ENCODE measurements at places on chromosomes 1 and 21.

GRCh38 chr1:240739754-240740153, 127.8 kb upstream of the GREM2 start:
- DNase-seq, result peak; percentile 16

GRCh38 chr1:63612564-63612963, 19.4 kb downstream of the PGM1 start:
- no peak for DNase-seq

GRCh38 chr1:25863486-25864262, 4.4 kb upstream of the AUNIP start:
- DNase-seq, result no peak

- peak; percentile 93 for DNase-seq
Observed at GRCh38 chr1:239814306-239814881, 277.3 kb upstream of the FMN2 start.

- no peak for DNase-seq
Observed at GRCh38 chr1:119485201-119485600, 21.8 kb upstream of the HSD3B1 start.

DNA sequence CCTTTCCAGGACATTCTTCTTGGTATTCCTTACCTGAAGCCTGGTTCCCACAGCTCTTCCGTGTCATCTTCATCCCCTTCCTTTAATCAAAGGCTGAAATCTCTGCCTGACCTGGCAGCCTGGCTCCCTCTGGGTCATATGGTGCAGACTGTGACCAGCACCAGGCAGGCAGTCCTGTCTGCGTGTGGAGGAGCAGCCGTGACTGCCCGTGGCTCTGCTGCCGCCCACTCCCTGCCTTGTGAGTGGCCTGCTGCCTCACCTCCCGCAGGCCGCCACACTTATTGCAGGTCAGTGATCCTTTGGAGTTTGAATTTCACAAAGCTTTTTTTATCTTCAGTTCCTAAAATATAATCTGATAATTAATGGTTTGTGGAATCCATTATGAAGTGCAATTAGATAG, 36.2 kb upstream of the EPHA8 start:
- DNase-seq, result peak; percentile 8

- no peak for DNase-seq
Observed at GRCh38 chr1:55252942-55253589, 37.9 kb upstream of the USP24 start.

GRCh38 chr1:218640173-218640572, 295.0 kb downstream of the TGFB2 start:
- DNase-seq, result no peak

DNA sequence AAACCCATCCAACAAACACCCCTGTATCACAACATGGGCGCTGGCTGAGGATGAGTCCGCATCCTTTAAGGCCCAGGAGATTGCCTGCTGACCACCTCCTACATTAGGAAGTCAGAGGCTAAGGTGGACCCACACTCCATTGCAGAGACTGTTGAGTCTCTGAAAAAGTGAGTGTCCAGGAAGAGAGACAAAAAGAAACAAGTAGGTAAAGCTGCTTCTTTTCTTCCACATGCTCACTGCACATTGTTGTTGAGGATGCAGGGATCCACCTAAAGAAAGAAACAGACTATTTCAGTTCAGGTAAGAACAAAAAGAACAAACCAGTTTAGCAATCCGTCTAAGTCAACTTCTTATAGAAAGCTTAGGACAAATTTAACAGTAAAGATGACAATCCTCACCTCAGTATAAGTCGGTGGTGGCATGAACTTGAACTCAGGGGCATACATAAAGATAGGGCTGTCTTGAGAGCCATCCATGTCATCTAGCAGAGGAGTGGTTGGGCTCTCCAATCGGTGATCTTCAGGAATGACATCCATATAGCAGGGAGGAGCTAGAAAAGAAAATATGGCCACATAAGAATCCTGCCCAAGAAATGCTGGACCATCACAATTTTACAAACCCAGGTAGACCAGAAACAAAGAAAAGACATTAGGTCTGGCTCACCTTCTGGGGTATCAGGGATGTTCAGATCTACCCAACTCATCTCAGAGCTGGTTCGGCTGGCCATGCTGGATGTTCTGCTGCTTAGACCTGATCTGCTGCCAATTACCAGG, 2.6 kb downstream of the TXNIP start:
- no peak for DNase-seq

- DNase-seq, result peak; percentile 26
Observed at GRCh38 chr1:86155051-86155806, 1.3 kb downstream of the COL24A1 start.

DNA sequence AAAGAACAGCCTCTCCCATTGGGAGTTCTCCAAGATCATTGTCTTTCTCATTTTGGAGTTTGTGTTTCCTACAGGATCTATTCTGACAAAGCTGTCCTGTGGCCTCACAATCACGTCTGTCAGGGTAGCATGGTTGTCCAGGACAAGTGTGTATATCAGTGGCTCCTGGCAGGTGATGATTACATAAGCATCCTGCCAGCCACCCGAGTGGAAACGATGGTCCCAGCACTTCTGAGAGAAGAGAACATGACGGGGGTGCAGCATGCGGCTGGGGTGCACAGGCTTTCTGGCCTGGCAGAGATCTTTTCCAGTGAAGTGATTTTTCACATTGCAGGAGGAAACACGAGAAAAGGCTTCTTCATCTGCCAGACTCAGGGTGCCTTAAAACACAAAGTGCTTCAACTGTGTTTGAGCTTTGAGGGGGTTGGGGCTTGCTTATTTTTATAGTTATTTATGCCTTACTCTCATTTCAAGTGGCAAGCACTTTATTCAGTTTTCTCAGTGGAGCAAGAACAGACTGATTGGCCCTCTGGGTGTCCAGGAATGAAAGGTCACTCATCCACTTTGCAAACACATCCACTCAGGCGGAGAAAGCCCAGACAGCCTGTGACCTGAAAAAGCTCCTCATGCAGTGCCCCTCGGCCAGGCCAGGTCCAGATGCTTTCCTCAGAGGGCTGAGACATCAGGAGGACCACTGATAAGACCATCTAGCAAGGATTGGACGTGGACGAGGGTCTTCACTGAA, 186.0 kb downstream of the DUSP10 start:
- DNase-seq, result no peak

GRCh38 chr1:162456323-162456722, 41.3 kb upstream of the UHMK1 start:
- DNase-seq, result no peak

GRCh38 chr1:199725002-199725565, 302.4 kb upstream of the NR5A2 start:
- DNase-seq, result no peak

- no peak for DNase-seq
Observed at GRCh38 chr1:204649721-204650521, 35.6 kb downstream of the LRRN2 start.

DNA sequence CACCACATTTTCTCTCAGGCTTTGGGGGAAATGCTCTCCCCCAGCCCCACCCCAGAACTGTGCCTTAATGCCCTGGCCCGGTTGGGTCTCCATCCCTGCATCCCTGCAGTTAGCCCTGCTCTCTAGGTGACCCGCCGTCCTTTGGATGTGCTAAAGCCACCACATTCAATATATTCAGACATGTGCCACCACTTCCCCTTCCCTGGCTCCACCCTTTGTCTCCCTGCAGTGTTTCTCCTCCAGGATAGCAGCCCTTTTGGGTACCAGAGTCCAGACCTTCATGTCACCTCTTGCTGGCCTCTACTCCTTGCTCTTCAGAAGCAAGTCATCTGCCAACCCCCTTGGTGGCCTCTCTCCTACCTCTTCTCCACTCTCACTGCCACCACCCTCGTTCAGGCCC, 41.8 kb downstream of the RUNX1 start:
- no peak for DNase-seq

GRCh38 chr1:63274979-63275378, 47.4 kb upstream of the FOXD3 start:
- no peak for DNase-seq

GRCh38 chr1:156152628-156153027, 757 bp upstream of the SEMA4A start:
- no peak for DNase-seq

DNA sequence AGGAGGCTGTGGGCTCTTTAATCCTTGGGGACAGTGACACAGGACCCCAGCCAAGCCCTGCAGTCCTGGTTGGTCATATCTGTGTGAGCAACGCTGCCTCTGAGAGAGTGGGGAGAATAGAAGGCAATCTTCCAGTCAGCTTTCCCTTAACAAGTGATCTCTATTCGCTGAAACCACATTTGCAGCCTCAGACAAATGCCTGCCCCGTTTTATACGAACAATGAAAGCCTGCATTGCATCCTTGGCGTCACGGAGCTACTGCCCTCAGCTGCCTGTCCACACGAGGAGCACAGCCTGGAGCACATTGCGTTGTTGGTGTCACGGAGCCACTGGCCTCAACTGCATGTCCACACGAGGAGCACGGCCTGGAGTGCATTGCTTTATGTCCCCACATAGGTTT, 150.2 kb upstream of the ARHGEF16 start:
- no peak for DNase-seq

- DNase-seq, result no peak
Observed at GRCh38 chr21:45889961-45890360, 91.6 kb upstream of the COL6A1 start.

GRCh38 chr1:186518395-186518794, 57.5 kb upstream of the PDC start:
- no peak for DNase-seq

GRCh38 chr1:87367549-87367948, 38.9 kb downstream of the LMO4 start:
- no peak for DNase-seq

DNA sequence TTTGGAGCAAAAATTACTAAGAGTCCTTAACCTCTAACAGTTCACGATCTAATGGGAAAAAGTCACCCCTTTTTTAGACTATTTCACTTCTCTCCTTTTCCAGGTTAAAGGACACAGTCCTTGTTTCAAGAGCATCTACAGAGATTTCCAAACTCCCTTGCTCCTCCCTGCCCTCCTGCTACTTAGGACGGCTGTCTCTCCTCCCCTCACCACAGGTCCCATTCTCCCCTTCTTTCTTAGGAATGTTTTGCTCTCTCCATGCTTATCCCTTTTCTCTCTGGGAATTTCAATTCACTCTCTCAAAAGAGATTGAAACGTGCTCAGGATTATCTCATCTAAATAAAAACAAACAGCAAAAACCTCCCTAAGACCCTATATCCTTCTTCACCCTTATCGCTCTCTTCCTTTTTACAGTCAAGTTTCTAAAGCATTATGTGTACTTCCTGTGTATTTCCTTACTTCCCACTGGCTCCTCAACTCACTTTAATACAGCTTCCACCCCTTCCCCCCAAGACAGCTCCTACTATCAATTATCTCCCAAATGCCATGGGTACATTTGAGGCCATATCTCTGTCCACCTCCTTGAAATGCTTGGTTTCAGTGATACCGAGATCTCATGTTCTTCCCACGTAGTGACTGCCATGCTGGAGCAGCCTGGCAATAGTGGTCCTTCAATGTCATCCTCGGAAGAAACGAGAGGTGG, 43.2 kb upstream of the ZNF281 start:
- DNase-seq, result no peak

DNA sequence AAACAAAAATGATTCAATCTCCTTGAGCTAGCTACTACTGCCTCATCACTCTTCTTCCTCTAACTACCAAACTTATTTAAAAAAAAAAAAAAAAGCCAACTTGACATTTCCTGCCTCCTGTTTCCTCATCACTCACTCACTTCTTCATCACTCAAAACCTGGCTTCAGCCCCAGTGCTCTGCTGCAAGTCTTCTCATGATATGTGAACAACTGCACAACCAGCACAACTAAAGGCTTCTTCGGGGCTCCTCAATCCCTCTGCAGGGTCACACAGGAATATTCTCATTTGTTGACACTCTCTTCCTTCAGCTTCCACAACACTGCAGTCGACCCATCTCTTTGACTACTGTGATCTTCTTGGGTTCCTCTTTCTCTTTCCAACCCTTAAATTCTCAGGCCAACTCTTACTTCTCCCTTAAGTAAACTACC, 7.6 kb downstream of the MTF1 start:
- DNase-seq, result no peak

DNA sequence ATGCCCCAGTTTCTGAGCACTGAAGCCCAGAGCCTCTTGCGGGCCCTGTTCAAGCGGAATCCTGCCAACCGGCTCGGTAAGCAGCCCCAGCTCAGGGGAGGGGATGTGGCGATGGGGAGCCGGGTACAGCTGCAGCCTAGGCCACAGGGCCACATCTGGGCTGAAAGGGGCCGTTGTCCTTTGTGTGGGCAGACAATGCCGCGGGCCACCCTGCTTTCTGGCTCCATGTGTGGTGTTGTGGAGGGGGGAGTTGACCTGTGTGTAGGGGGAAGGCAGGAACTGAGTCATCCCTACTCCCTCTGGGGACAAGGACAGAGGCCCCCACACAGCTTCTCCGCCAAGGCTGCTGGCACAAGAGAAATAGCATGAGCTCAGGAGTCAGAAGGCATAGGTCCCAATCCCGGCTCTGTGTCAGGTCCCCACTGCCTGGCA, 26.0 kb downstream of the RPS6KA1 start:
- no peak for DNase-seq

DNA sequence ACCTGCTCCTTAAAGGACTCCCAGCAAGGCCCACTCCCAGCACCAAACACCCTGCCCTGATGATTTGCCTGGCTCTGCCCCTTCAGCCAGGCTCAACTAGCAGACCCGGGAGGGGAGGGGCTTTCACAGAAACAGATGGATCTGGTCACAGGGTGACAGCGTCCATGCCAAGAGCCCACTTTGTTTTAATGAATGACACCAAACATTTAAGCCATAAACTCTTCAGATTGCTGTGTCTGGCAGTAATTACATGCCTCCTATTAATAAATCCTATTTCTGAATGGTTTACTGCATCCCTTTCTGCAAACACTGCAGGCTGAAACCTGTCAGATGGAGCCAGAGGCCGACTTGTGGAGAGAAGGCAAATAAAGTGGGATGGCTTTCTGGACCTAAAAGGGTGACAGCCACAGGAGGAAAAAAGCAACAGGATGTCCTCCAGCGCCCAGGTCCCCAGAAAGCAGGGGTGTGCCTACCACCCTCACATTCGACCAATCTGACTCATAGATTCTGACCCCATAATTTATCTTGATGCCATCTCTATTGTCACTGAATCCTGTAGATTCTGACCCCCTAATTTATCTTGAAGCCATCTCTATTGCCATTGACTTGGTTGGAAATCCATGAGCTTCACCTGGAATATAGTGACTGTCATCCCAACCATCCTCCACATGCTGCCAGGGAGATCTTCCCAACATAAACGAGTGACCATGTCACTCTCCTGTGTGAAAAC, 200.9 kb downstream of the PLPP3 start:
- no peak for DNase-seq

GRCh38 chr1:26750428-26750827, 37.3 kb upstream of the PIGV start:
- no peak for DNase-seq

- peak; percentile 94 for DNase-seq
Observed at GRCh38 chr1:244104309-244105060, 53.4 kb downstream of the ZBTB18 start.

- no peak for DNase-seq
Observed at GRCh38 chr1:92921031-92922023, 39.9 kb downstream of the DIPK1A start.

- DNase-seq, result peak; percentile 57
Observed at GRCh38 chr1:58885998-58886397, 102.2 kb upstream of the JUN start.
